Caco-2 (cell line): ENCODE measurements at places on chromosomes 13 and 19. TPM values are rescaled to one million over a fixed set of nuclear protein-coding genes. Genes with fewer than 3 reads are reported as not detected.

Gene PCP2
- 0.88 and 1.9 TPM in 2 replicates for total RNA-seq

Gene CACNA1A
- total RNA-seq: not detected in 2 replicates

Gene FFAR3
- total RNA-seq: not detected in 2 replicates

Gene SOHLH2
- total RNA-seq: not detected in 2 replicates

Gene KASH5
- total RNA-seq: 0.56 and 1.00 TPM in 2 replicates

Gene HSD17B14
- 27.8 and 30.8 TPM in 2 replicates for total RNA-seq

Gene ZNF575
- 1.00 and 1.2 TPM in 2 replicates for total RNA-seq

Gene ZNF154
- total RNA-seq: not detected in 2 replicates

Gene ZNF442
- 1.9 and 3.1 TPM in 2 replicates for total RNA-seq

Gene TSSK6
- 3.1 and 3.8 TPM in 2 replicates for total RNA-seq

Gene VSTM2B
- not detected in 2 replicates for total RNA-seq

Gene CEACAM3
- total RNA-seq: not detected in 2 replicates

Gene CHERP
- total RNA-seq: 66.1 and 78.6 TPM in 2 replicates

Gene POU4F1
- total RNA-seq: 7.3 and 8.1 TPM in 2 replicates

Gene MEF2B
- total RNA-seq: 0.82 and 1.5 TPM in 2 replicates

Gene SERTAD3
- total RNA-seq: 45.2 and 52.2 TPM in 2 replicates

Gene MRPS12
- 77.9 and 82.5 TPM in 2 replicates for total RNA-seq

Gene DNAAF3
- 0.45 and 0.91 TPM in 2 replicates for total RNA-seq

Gene ZNF563
- 3.0 and 3.4 TPM in 2 replicates for total RNA-seq

Gene MISP
- total RNA-seq: 27.8 and 36.4 TPM in 2 replicates

Gene PSG6
- 0.18 TPM in 1 of 2 replicates, not detected in the other for total RNA-seq

Gene LRRC4B
- 0.30 and 0.54 TPM in 2 replicates for total RNA-seq

Gene NOTCH3
- 53.5 and 60.6 TPM in 2 replicates for total RNA-seq

Gene IL17D
- 1.7 and 2.2 TPM in 2 replicates for total RNA-seq

Gene C1QTNF9
- total RNA-seq: not detected in 2 replicates

Gene C1QTNF9B
- total RNA-seq: not detected in 2 replicates

Gene NCCRP1
- total RNA-seq: 0.39 and 0.84 TPM in 2 replicates

Gene FLT3
- total RNA-seq: 0.09 TPM in 1 of 2 replicates, not detected in the other

Gene SERP2
- total RNA-seq: not detected in 2 replicates

Gene PEAK3
- not detected in 2 replicates for total RNA-seq

Gene GNA15
- total RNA-seq: not detected in 2 replicates

Gene CEACAM7
- 0.44 TPM in 1 of 2 replicates, not detected in the other for total RNA-seq

Gene ZNF57
- 5.8 and 7.6 TPM in 2 replicates for total RNA-seq

Gene ZNF296
- total RNA-seq: 8.4 and 9.4 TPM in 2 replicates

Gene ZNF222
- 4.4 and 5.6 TPM in 2 replicates for total RNA-seq

Gene GPR4
- not detected in 2 replicates for total RNA-seq

Gene SIGLEC6
- 10.0 and 14.3 TPM in 2 replicates for total RNA-seq

Gene SYDE1
- total RNA-seq: 4.0 and 4.4 TPM in 2 replicates

Gene SIGLEC12
- total RNA-seq: not detected in 2 replicates

Gene ELL
- 11.2 and 12.1 TPM in 2 replicates for total RNA-seq

Gene KIR3DL2
- not detected in 2 replicates for total RNA-seq

Gene GNG7
- 0.28 and 0.43 TPM in 2 replicates for total RNA-seq

Gene TMEM38A
- total RNA-seq: 3.8 and 4.5 TPM in 2 replicates

Gene POLRMT
- total RNA-seq: 93.3 and 95.8 TPM in 2 replicates

Gene SMIM17
- total RNA-seq: not detected in 2 replicates

Gene BST2
- 94.3 and 98.4 TPM in 2 replicates for total RNA-seq
